ENCODE measurements at places on chromosomes 6 and 20.

- no peak for DNase-seq
These were observed 14.2 kb downstream of the PLN start for GRCh38 chr6:118562248-118562647.

DNA sequence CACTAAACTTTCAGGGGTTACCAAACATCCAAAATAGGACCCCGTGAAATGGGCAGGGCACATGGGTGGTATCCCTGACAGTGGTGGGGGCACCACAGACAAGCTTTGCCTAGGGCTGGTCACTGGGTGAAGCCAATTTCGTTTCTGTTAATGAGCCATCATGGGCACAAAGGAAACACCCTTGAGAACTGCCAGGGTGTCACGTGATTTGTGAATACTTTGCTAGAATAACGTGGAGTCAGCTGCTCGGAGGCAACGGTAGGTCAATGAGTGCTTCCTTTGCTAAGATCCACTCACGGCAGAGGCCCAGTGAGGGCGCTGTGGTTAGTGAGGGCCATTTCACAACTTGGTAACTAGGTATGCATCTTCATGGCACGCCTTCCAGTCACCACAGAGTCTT is 87.7 kb upstream of the AGPAT4 start:
- no peak for DNase-seq

DNA sequence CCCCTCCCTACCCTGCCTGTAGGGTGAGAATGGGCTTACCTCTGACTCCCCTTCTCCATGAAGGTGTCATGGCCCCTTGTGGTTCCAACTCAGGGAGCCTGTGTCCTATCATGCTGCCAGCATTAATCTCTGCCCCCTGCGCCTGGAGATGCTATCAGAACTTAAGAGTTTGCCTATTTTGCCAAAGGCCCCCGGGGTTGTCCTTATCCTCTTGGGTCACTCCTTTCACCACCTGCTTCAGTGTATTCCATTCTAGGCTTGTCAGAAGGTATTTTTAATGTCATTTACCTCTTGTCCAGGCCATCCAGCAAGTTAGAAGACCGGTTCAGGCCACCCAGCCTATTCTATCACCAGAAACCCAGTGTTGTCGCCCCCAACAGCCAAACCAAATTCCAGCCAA is 10.5 kb downstream of the RRBP1 start:
- DNase-seq, result no peak

GRCh38 chr6:111657146-111657545 is 51.5 kb upstream of the TRAF3IP2 start:
- no peak for DNase-seq

- no peak for DNase-seq
These were observed 51.6 kb downstream of the MBOAT1 start for GRCh38 chr6:20160541-20161283.

DNA sequence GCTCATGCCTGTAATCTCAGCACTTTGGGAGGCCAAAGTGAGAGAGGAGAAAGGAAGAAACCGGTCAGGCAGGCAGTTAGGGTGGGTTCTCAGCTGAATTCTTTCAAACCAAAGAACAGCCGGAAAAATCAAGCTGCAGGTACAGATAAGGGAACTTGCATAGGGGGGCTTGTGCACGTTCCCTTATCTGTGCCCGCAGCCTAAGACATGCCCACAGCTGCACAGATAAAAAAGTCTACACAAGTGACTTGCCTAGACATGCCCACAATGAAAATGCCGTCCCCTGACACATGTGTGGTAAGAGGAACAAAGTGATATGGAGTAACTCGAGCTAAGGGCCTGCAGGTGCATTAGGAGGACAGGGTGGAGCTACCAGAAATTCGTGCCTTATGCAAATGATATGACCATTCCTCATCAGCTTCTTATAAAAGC is 175.8 kb upstream of the SALL4 start:
- no peak for DNase-seq

DNA sequence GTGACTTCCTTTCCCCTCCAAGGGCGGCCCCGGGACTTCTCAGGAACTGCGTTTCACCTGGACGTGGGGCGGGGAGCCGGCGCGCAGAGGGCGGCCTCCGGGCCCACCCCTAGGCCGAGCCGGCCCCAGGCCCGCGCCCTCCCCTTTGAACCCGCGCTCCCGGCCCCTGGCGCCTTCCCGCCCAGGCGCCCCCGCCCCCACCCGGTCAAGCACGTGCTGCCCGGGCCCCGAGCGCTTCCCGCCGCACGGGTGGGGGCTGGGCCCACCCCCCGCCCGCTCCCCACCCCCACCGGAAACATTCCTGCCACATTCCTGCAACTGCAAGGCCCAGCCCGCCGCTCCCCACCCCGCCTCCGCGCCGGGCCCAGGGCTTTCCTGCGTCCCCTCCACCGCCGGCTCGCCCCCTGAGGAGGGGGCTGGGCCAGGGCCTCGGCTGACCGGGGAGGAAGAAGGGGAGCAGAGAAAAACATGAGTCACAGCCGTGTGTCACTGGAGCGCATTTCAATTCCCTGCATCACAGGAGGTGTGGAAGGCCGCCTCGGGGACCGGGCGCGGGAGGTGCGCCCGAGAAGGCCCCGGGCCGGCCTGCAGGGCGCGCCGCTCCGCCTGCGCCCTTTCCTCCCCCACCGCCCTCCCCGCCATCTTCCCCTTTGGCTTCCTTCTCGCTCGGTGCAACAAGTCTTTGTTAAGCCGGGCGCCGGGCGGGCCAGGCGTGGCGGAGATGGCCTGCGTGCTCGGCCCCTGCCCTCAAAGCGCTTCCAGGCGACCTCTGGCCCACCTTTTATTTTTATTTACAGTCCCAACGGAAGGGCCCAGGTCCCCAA is 1.2 kb upstream of the HMGA1 start:
- DNase-seq, result peak; percentile 60

DNA sequence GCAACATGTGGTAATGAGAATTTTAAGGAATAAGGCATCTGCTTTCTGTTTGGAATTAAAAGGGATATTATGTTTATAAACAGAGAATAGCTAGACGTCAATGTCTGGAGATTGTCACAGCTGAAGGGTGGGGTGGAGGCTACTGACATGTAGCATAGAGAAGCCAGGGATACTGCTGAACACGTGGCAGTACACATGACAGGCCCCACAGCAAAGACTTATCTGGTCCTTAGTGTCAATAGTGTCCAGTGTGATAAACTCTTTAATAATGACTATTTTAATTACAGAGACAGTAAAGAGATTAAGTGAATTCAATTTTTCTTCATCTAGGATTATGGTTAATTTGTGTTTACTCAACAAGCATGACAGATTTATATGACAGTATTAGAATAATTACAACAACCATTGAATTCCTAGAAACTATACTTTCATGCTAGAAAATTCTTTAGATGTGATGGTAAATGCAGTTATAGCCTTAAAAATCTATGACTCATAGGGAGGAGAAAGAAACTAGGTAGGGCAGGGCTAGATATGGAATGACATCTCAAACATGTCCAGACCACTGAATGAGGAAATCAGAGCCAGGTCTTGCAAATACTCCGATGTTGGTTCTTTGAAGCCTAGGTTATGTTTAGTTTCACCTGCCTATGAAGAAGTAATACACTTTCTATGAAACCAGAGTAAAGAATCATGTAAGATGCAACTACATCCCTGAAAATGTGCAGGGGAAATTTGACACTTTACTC is 399.5 kb downstream of the PHF3 start:
- no peak for DNase-seq

DNA sequence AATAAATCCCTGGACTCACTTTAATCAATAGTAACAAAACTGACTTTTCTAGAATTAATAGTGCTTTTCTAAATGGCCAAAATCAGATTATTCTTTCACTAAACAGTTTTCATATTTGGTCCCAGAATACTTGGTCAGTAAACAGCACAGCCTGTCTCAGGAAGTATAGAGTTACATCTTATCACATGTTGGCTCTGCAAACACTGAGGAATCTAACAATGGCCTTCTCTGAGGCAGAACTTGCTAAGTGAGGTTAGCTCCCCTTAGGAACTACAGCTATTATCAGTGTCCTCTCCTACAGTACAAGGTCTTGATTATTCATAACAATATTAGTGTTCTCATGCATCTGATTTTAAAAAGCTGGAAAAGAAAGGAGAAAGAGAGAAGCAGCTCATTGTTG is 1622.8 kb downstream of the HACE1 start:
- no peak for DNase-seq

DNA sequence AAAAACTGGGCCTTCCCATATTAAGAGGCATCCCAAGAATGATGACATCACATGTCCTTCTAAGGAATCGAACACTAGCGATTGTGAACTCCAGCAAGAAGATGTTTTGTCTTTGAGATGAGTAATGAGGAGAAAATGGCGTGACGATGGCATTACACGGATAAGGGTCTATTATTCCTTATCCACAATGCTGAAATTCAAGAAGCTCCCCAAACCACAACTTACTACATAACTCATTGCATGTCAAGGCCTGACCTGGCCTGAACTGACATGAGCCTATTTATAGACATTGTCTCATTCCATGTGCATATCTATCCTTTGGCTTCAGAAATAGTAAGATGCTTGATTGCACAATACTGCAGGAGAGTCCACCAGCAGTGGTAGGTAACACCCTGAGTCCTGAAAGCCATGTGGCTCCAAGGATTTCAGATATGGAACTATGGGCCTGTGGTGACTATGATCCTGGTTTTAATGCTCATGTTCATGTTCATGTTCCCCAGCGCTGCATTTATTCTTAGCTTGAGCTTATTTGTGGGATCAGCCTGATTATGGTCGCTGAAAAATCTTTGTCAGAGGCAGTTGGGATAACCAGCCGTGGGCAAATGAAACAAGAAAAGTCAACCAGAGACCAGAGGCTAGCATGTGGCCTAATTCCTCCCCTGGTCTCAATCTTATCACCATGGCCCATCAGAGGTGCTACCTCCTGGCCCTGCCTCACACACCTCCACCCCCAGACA is 183.2 kb upstream of the JARID2 start:
- peak; percentile 39 for DNase-seq

DNA sequence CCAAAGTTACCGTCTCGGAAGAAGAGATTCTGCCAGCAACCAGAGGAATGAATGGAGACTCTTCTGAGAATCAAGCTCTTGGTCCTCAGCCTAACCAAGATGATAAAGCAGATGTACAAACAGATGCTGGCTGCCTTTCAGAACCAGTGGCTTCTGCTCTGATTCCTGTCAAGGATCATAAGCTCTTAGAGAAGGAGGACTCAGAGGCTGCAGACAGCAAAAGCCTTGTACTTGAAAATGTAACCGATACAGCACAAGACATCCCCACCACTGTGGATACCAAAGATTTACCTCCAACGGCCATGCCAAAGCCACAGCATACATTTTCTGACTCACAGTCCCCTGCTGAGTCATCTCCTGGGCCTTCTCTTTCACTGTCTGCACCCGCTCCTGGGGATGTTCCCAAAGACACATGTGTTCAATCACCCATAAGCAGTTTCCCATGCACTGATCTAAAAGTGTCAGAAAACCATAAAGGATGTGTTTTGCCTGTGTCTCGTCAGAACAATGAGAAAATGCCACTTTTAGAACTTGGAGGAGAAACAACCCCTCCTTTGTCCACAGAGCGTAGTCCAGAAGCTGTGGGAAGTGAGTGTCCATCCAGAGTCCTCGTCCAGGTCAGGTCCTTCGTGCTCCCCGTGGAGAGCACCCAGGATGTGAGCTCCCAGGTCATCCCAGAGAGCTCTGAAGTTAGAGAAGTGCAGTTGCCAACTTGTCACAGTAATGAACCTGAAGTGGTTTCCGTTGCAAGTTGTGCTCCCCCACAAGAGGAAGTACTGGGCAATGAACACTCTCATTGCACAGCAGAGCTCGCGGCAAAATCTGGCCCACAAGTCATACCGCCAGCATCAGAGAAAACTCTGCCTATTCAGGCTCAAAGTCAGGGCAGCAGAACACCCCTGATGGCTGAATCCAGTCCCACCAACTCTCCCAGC is 109.6 kb downstream of the RTN4IP1 start:
- no peak for DNase-seq

DNA sequence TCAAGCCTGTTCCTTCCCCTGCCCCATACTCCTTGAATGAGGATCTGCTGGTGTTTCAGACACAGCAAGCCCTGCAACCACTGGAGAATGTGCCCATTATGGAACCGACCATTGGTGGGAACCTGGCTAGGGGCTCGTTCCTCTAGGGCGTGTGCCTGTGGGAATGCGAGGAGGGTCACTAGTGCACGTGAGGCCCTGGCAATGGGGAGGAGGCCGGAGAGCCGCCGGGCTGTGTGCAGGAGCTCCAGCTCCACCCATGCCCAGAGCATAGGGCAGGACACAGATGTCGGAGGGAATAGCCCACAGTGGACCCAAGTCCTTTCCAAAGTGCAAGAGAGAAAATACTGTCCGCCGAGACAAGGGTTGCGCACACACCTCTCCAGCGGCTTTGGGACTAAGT is 99.3 kb downstream of the ERMARD start:
- DNase-seq, result no peak

DNA sequence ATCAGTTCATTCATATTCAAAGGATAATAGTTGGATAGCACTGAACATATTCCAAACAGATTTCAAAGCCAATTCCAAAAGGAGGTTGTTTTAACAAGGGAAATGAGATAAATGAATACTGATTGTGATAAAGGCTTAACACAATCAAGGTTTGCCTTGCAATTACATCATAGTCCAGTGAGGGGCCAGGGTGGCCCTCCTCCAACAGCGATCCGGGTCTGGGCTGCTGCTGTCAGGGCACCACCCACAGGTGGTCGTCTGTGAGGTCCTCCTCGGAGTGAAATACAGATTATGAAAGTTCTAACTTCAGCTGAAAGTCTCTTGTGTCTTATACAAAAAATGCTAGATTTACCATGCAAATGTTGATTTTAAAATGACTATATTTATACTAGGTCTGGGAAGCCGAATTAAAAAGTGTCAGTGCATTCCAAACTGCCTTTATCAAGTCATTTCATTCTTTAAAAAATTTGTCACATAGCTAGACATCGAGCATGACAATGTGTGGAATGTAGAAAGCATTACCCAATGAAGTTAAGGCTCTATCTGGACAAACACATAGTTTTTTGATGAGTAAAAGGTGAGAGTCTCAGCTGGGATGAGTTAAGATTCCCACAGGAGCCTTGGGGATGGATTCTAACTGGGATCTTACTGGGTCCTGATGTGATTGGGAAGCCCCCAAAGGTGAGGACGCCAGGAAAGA is 65.9 kb upstream of the SLC22A23 start:
- no peak for DNase-seq

DNA sequence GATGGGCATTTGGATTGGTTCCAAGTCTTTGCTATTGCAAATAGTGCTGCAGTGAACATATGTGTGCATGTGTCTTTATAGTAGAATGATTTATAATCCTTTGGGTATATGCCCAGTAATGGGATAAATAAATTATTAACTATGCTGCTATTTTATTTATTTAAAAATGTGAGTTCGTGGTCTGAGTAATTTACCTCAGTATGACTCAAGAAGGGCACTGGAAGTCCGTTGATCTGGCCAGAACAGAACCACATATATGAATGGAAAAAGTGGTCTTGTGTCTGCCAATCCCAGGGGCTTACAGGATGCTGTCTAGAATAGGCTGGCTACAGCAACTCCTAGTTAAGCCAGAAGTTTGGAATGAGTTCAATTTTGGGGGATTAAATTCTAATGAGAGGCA is 27.6 kb upstream of the HLA-C start:
- DNase-seq, result no peak
